ENCODE measurements at places on chromosomes 1 and 21.

GRCh38 chr1:241641773-241642592 lies 1.8 kb upstream of the CHML start:
- H3K36me3 ChIP-seq, result peaks cover 8% of the 10 kb centered on the region
- peaks cover 33% of the 10 kb centered on the region for H3K4me1 ChIP-seq
- no peak overlapping the region for H3K27ac ChIP-seq
- no peaks in the 10 kb centered on the region for H3K27me3 ChIP-seq

DNA sequence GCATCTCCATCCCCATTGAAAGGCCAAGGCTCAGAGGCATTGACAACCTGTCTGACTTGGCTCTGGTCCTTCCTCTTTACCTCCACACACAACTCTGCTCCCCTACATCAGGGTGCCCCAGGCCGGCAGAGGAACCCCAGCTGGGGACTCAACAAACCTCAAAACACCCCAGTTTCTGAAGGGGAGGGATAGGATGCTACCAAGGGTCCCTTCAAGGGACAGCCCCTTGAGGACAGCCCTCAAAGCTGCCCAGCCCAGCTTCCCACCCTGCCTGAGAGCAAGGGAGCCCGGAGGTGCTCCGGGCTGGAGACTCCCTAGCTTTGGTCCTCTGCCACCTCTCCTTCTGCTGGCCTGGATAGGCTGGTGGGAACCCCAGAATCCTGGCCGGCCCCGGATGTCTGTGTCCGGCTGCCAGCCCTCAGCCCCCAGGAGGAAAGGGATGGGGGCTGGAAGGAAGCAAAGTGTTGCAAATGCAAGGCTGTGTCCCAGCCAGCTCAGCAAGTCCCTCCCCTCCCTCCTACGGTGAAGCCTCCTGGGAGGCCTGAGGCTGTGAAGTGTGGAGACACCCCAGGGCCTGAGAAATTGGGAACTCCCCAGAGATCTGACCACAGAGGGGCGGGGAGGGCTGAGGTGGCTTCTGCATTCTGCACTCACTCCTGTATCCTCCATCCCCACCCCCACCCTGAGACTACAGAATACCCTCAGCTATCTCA lies 1.1 kb upstream of the MARCKSL1 start:
- no peaks in the 10 kb centered on the region for H3K27me3 ChIP-seq
- peaks cover 5% of the 10 kb centered on the region for H3K36me3 ChIP-seq
- peaks cover 50% of the 10 kb centered on the region for H3K4me1 ChIP-seq
- DNase-seq, result peak; percentile 77
- H3K4me3 ChIP-seq, result peak overlapping the region; percentile 60

- peaks cover 22% of the 10 kb centered on the region for H3K36me3 ChIP-seq
- H3K4me1 ChIP-seq, result peaks cover 43% of the 10 kb centered on the region
- DNase-seq, result peak; percentile 30
- no peaks in the 10 kb centered on the region for H3K27me3 ChIP-seq
Observed at GRCh38 chr1:222880587-222880986, 65.7 kb downstream of the DISP1 start.

DNA sequence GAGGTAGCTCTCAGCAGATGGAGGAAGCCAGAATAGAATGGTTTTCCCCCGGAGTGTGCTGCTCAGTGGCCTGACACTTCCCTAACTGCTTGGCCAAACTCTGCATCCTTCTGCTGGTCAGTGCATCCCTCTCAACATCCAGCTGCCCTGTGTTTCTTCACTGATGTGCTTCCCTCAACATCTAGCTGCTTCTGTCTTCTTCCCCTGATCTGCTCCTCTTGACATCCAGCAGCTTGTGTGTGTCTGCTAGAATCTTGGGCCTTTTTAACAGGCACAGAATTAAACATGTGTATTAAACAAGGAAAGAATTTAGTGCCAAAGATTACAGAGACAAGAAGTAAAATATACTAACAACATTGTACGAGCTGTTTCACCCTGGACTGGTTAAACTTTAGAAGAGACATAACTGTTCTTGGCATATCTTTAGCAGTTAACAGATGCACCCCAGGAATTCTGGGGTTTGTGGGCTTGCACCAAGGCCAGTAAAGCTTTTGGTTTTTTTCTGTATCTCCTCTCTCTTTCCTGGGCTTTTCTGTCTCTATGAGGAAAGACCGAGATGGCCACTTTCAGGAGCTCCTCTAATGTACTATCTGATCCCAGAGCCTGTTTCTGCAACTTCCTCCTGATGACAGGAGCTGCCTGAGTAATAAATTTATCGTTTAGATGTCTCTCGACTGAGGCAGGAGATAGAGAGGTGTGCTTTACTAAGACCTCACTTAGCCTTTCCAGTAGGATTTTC lies 34.8 kb upstream of the HSD3B1 start:
- DNase-seq, result no peak
- no peaks in the 10 kb centered on the region for H3K4me1 ChIP-seq
- H3K36me3 ChIP-seq, result no peaks in the 10 kb centered on the region
- H3K4me3 ChIP-seq, result no peak overlapping the region

DNA sequence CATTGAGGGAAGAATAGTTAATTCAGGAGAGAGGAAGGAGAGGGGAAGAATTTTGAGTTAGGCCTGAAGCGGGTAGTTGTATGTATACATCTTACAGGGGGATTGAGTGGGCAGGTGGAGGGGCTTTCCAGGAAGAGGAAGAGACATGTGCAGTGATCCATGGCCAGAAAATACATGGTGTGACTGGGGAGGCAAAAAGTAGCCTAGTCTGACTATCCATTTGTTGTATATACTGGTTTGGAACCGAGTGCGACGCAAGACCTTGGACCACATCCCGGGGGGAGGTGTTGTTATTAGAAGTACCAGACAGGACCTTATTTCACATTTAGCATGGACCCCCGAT lies 158.3 kb downstream of the SDCCAG8 start:
- H3K36me3 ChIP-seq, result peaks cover 18% of the 10 kb centered on the region
- H3K4me1 ChIP-seq, result peaks cover 18% of the 10 kb centered on the region
- H3K4me3 ChIP-seq, result no peak overlapping the region
- H3K27me3 ChIP-seq, result no peaks in the 10 kb centered on the region
- no peak overlapping the region for H3K27ac ChIP-seq
- no peak for DNase-seq

DNA sequence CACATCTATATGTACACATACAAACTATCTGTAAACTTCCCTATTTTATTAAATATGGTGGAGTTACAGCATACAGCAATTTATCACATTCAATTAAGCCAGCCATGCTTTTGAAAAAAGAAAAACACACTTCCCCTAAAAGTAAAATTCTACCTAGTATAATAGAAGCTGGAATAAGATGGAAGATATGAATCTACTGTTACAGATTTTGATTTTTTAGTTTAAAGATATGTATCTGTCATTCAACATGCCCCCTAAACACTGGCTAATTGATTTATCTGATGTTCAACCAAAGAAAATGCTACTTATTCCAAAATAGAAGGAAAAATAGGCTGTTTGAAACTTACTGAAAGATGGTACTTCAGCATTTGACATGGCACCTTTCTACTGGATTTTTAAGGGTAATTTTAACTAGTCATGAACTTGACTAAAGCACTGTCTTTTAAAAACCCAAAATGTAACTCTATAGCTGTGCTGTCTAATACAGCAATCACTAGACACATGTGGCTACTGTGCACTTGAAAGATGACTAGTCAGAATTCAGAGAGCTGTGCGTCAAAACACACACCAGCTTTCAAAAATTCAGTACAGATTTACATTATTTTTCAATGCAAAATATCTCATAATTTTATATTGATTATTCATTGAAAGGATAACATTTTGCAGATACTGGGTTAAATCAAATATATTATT lies 25.0 kb downstream of the NRIP1 start:
- no peak for DNase-seq
- H3K4me3 ChIP-seq, result no peak overlapping the region
- no peak overlapping the region for H3K27ac ChIP-seq
- peaks cover 36% of the 10 kb centered on the region for H3K36me3 ChIP-seq

DNA sequence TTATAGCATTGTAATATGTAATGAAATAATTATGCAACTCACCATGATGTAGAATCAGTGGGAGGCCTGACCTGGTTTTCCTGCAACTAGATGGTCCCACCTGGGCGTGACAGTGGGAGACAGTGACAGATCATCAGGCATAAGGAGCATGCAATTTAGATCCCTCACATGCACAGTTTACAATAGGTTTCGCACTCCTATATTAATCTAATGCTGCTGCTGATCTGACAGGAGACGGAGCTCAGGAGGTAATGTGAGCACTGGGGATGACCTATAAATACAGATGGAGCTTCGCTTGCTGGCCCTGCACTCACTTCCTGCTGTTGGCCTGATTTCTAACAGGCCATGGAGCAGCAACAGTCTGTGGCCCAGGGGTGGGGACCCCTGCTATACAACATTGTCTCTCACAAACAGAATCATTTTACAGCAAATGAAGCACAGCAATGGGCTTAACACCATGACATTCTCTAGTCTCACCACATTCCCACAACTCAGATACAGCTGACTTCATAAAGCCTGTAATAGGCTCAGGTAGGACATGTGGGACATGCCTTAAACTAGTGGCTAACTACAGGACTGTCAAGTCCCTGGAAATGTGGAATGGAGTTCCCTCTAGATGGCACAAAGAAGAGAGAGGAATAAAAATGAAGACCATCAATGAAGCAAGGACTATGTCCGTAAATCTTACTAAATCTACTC lies 40.7 kb upstream of the SLC5A9 start:
- peaks cover 1% of the 10 kb centered on the region for H3K4me1 ChIP-seq
- no peak overlapping the region for H3K4me3 ChIP-seq
- H3K27me3 ChIP-seq, result peaks cover 28% of the 10 kb centered on the region

GRCh38 chr1:58583496-58583895 lies 6.4 kb upstream of the TACSTD2 start:
- H3K4me3 ChIP-seq, result no peak overlapping the region
- H3K4me1 ChIP-seq, result peaks cover 18% of the 10 kb centered on the region
- no peak for DNase-seq

GRCh38 chr1:51329443-51330325 lies 678 bp downstream of the TTC39A start:
- peaks cover 28% of the 10 kb centered on the region for H3K27me3 ChIP-seq
- H3K27ac ChIP-seq, result no peak overlapping the region
- H3K36me3 ChIP-seq, result no peaks in the 10 kb centered on the region
- H3K4me1 ChIP-seq, result peaks cover 16% of the 10 kb centered on the region

DNA sequence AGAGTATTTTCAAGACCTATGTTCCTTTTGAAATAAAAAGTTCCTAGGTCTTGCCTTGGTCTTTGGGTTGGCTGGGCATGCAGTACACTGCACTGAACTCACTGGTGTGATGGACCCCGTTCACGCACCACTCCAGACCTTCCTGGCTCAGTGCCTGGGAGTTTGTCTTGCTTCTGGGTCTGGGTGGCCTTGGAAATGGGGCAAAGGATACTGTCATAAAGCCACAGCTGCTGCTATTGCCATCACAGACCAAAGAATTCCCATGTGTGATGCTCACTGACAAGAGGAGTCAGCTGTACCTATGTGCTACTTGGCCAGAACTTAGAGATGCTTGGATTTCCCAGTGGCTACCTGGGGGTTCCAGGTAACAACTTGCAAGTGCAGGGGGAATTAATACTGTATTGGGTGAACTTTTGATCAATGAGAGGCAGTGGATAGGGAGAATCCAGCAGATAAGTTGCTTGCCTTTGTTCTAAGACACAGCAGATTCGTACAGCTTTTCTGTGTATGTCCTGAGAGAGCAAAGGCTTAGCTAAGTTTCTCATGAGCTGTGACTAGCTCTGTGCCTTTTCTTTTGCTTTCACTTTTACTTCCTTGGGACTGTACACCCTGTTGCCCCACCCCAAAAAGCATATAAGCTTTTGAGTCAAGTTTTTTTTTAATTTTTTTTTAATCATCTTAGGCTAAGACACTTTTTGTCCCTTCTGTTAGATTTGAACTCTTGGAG lies 115.3 kb downstream of the RUNX1 start:
- H3K27me3 ChIP-seq, result no peaks in the 10 kb centered on the region
- DNase-seq, result no peak
- H3K4me1 ChIP-seq, result peaks cover 84% of the 10 kb centered on the region
- H3K36me3 ChIP-seq, result peaks cover 2% of the 10 kb centered on the region

- H3K27me3 ChIP-seq, result peaks cover 4% of the 10 kb centered on the region
- no peaks in the 10 kb centered on the region for H3K36me3 ChIP-seq
- no peak for DNase-seq
- H3K4me1 ChIP-seq, result peaks cover 89% of the 10 kb centered on the region
- H3K4me3 ChIP-seq, result peak overlapping the region; percentile 81
- peak overlapping the region; percentile 83 for H3K27ac ChIP-seq
Observed at GRCh38 chr1:154406572-154406879, 1.4 kb downstream of the IL6R start.

DNA sequence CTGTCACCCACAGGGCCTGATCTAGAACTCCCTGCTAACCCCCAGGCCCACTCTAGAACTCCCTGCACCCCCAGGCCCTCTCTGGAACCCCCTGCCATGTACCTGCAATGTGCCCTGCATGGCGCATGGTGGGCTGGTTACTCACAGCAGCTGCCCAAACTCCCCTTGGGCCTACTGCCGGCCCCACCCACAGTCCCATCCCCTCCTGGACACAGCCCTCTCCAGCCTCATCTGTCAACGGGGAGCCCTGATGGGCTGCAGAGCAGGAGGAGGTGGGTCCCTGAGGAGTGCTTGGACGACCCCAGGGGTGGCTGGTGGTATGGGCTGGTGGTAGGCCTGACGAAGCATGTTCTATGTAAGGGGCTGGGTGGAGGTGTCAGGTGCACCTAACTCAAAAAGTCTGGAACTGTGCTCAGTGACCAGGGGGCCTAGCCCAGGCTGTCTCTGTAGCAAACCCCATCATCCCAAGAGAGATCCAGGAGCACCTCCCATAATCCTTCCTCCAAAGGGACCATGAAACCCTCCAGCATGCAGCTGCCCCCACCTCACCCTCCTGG lies 19.0 kb upstream of the PRSS38 start:
- H3K27ac ChIP-seq, result no peak overlapping the region
- H3K4me1 ChIP-seq, result no peaks in the 10 kb centered on the region
- no peak for DNase-seq
- H3K27me3 ChIP-seq, result no peaks in the 10 kb centered on the region
- H3K4me3 ChIP-seq, result no peak overlapping the region

GRCh38 chr1:213484333-213484732 lies 433.3 kb downstream of the RPS6KC1 start:
- peaks cover 9% of the 10 kb centered on the region for H3K27me3 ChIP-seq
- no peak for DNase-seq
- peaks cover 1% of the 10 kb centered on the region for H3K4me1 ChIP-seq
- H3K36me3 ChIP-seq, result no peaks in the 10 kb centered on the region
- H3K4me3 ChIP-seq, result no peak overlapping the region

GRCh38 chr1:30704271-30704670 lies 19.1 kb downstream of the MATN1 start:
- peaks cover 7% of the 10 kb centered on the region for H3K27me3 ChIP-seq
- DNase-seq, result no peak
- H3K27ac ChIP-seq, result no peak overlapping the region
- no peak overlapping the region for H3K4me3 ChIP-seq
- no peaks in the 10 kb centered on the region for H3K4me1 ChIP-seq

- no peak overlapping the region for H3K27ac ChIP-seq
- H3K27me3 ChIP-seq, result no peaks in the 10 kb centered on the region
- H3K4me1 ChIP-seq, result peaks cover 12% of the 10 kb centered on the region
- DNase-seq, result no peak
- H3K36me3 ChIP-seq, result peaks cover 48% of the 10 kb centered on the region
- H3K4me3 ChIP-seq, result no peak overlapping the region
Observed at GRCh38 chr21:32308696-32309095, 10.0 kb downstream of the MRAP start.

- no peak overlapping the region for H3K27ac ChIP-seq
- no peaks in the 10 kb centered on the region for H3K27me3 ChIP-seq
- no peak overlapping the region for H3K4me3 ChIP-seq
- H3K4me1 ChIP-seq, result no peaks in the 10 kb centered on the region
Observed at GRCh38 chr1:201136355-201137023, 9.5 kb upstream of the ASCL5 start.

- DNase-seq, result no peak
- no peaks in the 10 kb centered on the region for H3K27me3 ChIP-seq
- H3K27ac ChIP-seq, result no peak overlapping the region
- no peak overlapping the region for H3K4me3 ChIP-seq
- H3K4me1 ChIP-seq, result no peaks in the 10 kb centered on the region
Observed at GRCh38 chr1:217014066-217014465, 290.8 kb upstream of the ESRRG start.
